Activated CD4-positive, alpha-beta T cell treated with anti-CD3 and anti-CD28 coated beads, Interleukin-2, amount 50 U/mL, for 24 hours (primary cell): ENCODE measurements at places on chromosomes 2 and 18.

DNA sequence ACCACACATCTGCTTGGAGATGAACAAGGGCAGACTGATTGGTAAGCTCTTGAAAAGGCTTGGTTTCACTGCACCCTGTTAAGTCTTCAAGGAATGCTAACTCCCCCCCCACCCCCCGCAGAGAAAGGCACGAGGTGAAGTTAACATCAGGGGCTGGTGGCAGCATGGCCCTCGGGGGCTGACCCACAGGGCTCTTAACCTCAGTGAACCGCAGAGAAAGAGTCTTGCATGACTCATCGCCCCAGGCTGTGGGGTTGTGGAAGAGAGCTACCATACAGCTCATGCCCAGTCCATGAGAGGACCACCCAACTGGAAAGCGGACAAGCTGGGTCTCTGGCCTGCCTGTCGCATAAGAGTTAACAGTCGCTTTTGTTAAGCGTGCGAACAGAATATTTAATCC, 10.6 kb upstream of the CEP68 start:
- DNase-seq, result no peak

GRCh38 chr2:32553829-32554432, 73.9 kb upstream of the TTC27 start:
- no peak for DNase-seq

DNA sequence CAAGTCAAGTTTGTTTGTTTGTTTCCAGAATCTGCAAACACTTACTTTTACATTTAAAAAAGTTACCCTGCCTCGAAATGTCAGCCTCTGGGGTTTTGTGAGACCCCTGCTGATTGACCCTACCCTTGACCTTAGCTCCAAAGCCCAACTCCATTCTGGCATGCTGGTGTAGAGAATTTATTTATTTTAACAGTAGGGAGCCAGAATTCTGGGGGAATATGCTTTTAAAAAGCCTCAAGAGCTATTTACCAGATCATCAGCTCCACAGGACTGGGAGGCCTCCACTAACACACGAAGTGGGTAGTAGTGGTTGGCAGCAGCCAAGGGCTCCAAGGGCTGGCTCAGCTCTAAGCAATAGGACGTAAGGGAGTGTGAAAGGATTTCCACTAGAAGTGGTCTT, 23.2 kb upstream of the GREB1L start:
- no peak for DNase-seq

GRCh38 chr2:134862069-134862468, 23.7 kb downstream of the ACMSD start:
- no peak for DNase-seq

GRCh38 chr2:181970160-181970794, 15.4 kb upstream of the PPP1R1C start:
- no peak for DNase-seq

DNA sequence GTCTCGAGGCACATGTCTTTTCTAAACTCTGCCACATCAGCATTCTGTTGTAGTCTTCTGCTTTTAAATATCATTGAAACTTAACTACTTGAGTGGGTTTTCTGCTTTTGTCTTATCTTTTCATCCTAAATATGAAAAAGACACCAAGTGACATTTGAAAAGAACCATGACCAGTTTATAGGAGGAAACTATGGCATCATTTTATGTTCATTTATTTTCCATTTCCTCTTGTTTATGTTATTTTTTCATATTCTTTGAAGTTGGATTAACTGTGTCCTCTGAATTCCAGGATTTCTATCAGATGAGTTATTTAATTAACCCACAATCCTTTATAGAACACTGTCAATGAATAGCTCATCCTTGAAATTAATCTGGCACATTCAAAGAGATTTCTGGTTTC, 93.4 kb upstream of the ARHGAP28 start:
- DNase-seq, result no peak

DNA sequence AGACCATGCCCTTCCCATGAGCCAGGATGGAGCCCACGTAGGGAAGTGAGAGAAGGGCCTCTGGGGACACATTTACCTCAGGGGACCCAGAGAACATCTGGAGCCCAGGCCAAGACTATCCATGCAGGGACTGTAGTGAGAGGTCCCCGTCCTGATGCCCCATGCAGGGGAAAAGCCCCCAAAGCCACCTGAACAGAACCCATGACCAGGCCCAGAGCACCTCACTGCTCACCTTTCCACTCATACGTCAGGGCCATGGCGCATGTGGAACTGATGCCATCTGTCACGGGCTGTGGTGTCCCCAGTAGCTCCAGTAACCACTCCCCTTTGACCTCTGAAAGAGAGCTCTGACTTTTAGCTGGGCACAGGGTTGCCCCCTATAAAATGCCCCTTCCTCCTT, 106.5 kb upstream of the TEX51 start:
- DNase-seq, result no peak

DNA sequence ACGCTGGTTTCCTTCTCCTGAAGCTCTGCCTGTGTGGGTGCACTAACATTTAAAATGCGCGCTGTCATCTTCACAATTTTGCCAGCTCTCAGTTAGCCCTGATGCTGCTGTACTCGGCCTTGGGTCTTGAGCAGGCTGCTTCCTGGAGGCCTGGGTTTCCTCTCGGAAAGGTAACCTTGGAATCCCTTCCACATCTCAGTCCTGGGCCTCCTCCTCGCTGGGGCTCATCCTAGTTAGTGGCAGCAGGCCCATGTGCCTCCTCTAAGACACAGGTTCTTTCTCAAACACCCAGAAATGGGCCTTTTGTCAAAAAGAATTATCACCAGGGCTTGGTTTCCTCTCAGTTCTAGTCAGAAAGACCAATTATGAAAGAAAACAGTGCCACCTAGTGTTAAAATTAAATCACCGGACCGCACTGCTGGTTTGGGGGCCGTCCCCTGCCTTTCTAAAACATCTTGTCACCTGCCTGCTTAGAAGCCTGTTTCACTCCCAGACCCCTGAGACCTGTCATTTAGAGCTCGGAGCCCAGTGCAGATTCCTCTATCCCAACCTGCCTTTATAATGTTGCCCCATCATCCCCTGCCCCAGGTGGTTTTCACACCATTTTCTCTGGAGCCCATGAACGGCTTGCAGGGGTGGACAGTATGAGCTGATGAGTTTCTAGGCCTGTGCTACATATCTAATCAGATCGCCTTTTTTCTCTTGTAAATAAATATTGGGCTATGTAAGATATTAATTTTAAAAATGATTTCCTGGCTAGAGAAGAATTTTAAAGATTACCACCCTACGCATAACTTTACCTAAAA, 42.4 kb downstream of the HK2 start:
- DNase-seq, result peak; percentile 49

GRCh38 chr18:62329691-62330454, 4.8 kb downstream of the TNFRSF11A start:
- no peak for DNase-seq

DNA sequence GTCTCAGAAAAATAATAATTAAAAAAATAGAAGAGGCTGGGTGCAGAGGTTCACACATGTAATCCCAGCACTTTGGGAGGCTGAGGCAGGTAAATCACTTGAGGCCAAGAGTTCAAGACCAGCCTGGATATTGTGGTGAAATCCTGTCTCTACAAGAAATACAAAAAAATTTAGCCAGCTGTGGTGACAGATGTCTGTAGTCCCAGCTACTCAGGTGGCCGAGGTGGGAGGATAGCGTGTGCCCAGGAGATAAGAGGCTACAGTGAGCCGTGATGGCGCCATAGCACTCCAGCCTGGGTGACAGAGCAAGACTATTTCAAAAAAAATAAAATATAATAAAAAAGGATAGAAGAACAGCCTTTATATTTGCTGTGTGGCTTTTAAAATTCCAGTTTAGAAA, 35.9 kb downstream of the SMC6 start:
- DNase-seq, result no peak

GRCh38 chr18:48728204-48728833, 189.5 kb downstream of the CTIF start:
- DNase-seq, result no peak

- DNase-seq, result no peak
These were observed 167.8 kb downstream of the ACOXL start for GRCh38 chr2:110900191-110900590.

DNA sequence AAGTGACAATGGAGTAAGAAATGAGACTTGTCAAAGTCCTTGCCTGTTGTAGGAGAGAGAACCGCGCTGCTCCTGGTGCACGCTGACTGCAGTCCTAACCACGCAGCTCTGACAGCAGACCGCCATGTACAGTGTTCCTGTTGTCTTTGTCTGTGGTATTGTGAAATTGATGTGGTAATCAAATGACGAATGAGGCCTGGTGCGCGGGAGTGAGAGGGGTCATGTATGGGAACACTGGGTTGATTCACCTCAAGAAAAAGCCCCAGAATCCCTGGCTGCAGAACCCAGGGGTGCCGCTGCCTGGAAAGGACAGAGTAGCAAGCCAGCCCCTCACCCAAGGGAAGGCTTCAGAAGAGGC, 64.0 kb downstream of the INPP4A start:
- peak; percentile 51 for DNase-seq

DNA sequence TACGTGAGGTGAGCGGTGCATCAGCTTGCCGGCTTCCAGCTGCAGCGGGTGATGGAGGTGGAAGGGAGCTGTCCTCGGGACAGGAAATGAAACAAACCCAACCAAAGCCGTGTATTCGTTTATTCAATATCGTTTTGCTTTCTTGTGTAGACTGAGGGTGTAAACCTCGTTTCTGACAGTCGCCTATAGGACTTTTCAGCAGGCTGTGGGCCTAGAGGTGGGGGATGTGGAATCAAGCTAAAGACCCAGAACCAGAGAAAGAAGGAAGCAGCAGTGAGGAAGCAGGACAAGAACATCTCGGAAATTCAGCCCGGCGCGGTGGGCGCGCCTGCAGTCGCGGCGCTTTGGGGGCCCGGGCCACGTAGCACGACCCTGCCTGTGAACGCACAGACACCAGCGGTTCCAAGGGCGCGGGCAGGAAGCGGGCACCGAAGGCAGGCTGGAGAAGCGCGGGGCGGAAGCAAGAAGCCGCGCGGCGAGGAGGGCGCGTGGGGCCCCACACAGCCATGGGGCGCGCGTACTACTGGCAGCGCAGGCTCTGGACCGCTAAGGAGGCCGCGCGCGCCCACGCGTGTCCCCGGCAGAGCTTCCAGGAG, 755 bp upstream of the ATP9B start:
- DNase-seq, result no peak

DNA sequence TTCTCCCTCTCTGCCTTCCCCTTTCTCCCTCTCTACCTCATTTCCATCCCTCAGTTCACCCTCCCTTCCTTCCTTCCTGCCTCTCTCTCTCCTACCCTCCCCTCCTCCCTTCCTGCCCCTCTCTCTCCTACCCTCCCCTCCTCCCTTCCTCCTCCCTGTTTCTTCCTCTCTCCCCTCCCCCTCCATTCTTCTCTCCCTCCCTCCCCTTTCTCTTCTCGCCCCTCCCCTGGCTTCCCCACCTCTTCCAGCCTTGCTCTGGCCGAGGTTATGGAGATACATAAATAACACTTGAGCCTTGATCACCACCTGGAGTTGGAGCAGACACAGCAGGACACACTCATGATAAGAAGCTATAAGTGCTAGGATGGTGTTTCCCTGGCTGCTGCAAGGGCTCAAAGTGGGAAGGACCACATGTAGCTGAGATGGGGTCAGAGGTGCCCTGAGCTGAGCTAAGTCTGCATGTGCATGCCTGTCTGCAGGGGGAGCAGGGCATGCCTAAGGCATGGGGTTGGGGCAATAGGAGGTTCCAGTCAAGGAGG, 326.1 kb upstream of the HS6ST1 start:
- DNase-seq, result no peak
